CD4-positive, alpha-beta T cell treated with Interleukin-2 at 100 ng/mL for 4 hours (primary cell): ENCODE measurements at places on chromosomes 11 and 22.

- DNase-seq: peak; percentile 89
These were observed 21.7 kb upstream of the HSPA8 start for GRCh38 chr11:123083623-123084029.

DNA sequence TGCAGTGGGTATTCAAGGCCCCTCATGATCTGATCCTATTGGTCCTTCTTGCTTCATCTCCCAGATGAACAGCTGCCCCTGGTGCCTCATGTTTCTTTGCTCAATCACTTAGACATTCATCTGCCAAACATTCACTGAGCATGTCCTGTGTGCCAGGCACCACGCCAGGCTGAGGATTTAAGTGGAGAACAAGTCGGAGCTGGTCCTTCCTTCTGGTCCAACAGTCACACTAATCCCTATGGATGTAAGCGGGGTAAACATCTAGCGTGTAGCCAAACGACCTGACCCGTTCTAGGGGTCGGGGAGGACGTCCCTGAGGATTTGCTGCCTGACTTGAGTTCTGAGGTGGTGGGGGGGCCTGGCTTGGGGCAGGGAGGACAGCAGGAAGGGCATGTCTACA, 21.9 kb downstream of the ZMAT5 start:
- DNase-seq: no peak

GRCh38 chr11:92216789-92217188, 7.8 kb upstream of the FAT3 start:
- DNase-seq: no peak

GRCh38 chr11:27420722-27421572, 51.6 kb downstream of the LGR4 start:
- DNase-seq: no peak

GRCh38 chr11:58152781-58153180, 27.5 kb upstream of the OR9I1 start:
- DNase-seq: no peak

DNA sequence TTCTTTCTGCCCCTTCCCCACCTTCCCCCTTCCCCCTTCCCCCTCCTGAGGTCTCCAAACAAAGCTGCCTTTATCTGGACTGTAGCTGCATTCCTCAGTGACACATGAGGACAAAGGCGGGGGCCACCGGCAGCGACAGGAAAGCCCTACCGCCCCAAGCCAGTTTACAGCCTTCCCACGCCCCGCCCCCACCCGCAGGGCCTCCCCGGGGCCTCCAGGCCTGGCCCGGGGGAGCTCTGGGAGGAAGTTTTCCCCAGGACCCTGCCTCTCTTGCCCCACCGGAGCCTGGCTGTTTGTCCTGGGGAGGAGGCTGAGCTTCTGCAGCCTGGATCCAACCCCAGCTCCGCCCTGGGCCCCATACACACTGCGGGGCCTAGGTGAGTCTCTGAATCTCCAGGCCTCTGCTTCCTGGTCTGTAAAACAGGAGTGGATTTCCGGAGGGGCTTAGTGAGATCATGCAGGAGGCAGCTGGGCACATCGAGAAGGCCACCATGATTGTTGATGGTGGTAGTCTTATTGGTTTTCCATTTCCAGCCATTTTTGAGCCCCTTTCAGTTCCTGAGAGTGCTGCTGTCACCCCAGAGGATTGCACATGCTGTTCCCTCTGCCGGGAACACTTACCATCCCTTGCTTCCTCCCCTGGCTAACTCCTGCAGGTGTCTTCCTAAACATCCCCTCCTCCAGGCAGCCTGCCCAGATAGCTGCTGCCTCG, 130.7 kb downstream of the MN1 start:
- no peak for DNase-seq
